HTR-8/SVneo (cell line): ENCODE measurements at places on chromosomes 1 and 21.
A peak's percentile ranks its signal among the peaks of the same experiment; 100 is the strongest.

- DNase-seq: no peak
These were observed 45.7 kb upstream of the ANGPTL1 start for GRCh38 chr1:178916448-178917174.

- DNase-seq: no peak
These were observed 70.2 kb downstream of the NFIA start for GRCh38 chr1:61152469-61153105.

- DNase-seq: no peak
These were observed 674 bp upstream of the HES5 start for GRCh38 chr1:2530513-2531361.

- no peak for DNase-seq
These were observed 14.2 kb upstream of the HEATR1 start for GRCh38 chr1:236618507-236618906.

GRCh38 chr21:43467785-43468184 is 40.9 kb upstream of the SIK1 start:
- no peak for DNase-seq

GRCh38 chr1:245172829-245173228 is 18.0 kb downstream of the KIF26B start:
- no peak for DNase-seq

- no peak for DNase-seq
These were observed 8.9 kb upstream of the ZNF326 start for GRCh38 chr1:89986020-89986419.

- no peak for DNase-seq
These were observed 99.3 kb downstream of the NCAM2 start for GRCh38 chr21:21097466-21097865.

DNA sequence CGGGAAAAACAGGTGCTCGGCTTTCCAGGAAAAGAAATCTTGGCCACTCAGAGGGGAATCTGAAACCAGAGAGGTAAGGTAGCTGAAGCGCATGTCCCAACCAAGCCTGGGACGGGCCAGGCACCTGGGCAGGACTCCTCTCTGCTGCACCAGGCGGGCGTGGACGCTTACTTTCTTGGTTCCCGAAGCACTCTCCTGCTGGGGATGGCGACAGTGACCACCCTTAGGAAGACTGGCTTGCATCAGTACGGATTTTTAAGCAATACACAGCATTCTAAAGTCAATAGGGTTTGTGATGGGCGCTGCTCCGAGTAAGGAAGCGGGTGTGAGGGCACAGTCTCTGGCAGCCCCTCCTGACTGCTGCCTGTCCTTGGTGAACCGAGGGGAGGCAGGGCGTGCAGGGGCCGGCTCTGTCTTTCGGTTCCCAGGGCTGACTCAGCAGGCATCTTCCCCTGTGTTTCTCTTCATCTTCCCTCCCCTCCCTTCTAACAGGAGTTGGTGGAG is 74.9 kb upstream of the ANGPTL1 start:
- DNase-seq: no peak

DNA sequence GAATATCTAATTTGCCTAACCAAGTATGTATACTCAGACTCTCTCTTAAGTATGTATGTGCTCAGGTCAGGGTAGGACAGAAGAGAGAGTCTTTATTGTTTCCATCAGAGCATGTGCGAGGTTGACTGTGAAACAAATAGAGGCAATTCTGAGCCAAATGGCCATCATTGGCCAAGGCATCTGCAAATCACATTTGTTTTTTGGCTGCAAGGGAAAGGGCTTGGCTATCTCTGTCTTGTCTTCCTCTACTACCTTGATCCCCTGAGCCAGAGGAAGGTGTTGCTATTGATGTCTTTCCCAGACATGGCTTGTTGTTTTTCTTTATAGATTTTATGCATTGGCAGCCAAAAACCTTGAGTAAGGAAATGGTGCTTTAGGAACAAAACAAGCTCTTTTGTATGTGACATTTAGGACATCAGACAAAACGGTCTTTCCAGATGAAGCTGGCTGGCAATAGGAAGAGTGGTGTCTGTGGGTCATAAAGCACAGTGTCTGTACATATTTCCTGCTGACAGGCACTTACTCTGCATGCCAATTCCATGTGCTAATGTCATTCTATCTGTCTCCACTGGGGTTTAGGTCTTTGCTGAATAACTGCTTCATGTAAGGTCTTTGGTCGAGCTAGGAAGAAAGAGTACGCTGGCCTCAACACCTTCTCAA is 163.3 kb downstream of the BRINP2 start:
- DNase-seq: no peak

DNA sequence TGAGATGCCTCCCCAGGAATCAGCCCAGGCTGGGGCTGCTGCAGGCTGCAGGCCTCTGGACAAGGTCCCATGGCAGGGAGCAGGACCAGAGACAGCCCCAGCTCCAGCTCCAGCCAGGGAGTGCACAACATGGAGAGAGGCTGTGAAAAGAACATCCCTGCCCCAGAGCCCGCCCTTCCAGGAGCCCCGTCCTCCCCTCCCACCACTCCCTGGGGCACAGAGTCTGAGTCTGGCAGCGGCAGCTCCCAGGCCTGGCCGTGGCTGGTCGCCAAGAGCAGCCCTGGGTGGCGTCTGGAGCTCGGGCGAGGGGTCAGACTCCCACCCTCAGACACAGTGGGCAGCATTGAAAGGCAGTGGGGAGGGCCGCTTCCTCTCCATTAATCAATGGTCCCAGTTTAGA is 37.8 kb downstream of the MEGF6 start:
- DNase-seq: no peak

DNA sequence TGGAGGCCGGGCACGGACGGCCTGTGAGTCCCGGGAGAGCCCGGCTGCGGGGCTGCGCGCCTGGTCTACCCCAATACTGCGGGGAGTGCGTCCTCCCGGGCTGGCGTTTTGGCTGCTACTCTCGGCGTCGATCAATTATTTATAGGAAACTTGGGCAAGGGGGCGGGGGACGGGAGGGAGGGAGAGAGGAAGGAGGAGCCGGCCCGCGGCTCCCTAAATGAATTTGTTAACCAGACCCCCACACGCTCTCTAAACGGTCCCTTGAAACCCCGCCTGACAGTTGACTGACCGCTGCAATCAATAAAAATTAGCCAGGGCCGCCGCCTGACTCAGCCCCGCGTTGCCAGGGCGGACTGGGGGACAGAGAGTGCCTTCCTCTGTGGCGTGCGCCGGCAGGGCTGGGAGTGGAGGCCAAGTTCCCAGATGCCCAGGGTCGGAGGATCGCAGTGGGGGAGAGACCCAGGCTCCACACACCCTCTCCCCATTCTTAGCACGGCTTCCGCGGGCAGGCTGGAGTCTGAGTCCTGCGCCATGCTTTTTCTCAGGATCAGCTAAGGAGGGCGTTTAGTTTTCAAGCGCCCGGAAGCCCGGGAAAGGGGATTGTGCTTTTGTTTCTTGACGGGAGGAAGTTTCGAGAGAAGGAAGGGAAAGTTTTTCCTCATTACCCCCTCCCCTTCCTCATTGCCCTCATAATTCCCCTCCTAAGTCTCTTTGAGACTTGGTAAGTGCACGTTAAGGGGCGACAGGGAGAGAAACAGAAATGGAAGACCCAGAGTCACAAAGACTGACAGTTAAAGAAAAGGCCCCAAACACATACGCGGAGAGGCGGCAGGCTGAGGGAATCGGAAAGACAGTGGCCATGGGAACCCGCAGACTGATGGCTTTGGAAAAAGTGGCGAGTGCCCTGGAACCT is 6.2 kb downstream of the PAX7 start:
- no peak for DNase-seq

- DNase-seq: peak; percentile 15
These were observed 1.1 kb downstream of the ERO1B start for GRCh38 chr1:236280438-236281197.

GRCh38 chr1:225999912-226000337 is 782 bp upstream of the SDE2 start:
- DNase-seq: no peak

DNA sequence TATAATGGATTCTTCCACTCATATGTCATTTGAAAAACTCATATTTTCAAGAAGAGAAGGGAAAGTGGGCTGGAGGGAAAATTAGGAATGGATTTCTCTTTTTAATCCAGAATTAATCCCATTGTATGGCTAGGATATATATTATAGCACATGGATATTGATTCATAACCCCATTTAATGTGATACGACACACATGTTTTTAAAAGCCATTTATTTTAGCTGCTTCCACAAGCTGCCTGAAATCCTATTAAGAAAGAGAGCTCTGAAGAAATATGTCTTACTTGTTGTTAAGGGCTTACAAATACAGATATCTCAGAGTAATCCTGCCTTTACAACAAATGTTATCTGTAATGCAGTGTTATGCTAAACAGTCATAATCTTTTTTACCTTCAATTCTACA is 598.6 kb downstream of the AMY1C start:
- DNase-seq: no peak

DNA sequence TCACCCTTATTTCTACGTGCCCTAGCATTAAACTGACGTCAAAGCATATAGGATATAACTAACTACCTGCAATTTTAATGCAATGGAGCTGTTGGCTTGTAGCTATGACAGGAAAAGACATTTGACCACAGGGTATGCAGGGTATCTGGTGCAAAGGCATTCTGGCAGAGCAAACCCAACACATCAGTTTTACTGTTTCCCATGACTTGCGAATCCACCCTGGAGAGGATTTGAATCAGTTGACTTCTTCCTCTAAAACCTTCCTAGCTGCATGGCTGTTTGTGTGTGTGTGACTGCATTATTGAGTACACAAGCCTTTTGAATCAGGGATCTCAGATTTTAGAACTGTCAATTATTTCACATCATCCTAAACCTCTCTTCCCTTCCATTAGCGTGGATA is 41.7 kb upstream of the SYT14 start:
- no peak for DNase-seq

GRCh38 chr1:171742577-171742922 is 685 bp upstream of the VAMP4 start:
- peak; percentile 22 for DNase-seq

DNA sequence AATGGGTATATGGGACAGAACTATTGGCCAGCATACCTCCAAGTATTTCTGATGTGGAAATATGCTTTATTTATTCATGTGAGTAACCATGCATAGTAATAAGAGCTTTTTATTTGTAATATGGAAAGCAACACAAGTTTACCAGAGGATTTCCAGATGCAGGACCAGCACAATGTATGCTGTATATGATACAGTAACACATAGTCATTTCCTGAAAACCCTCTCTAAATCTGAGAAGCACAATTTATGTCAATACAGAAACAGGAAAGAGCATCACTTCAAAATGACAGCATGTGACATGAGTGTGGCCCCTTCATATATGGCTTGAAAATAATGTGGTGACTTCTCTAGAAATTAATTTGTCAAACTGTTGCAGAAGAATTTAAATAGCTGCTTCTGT is 1134.7 kb upstream of the ADGRL2 start:
- no peak for DNase-seq

- no peak for DNase-seq
These were observed 12.8 kb downstream of the ABCG1 start for GRCh38 chr21:42231756-42232155.

GRCh38 chr1:64139877-64140276 is 63.5 kb upstream of the UBE2U start:
- no peak for DNase-seq

GRCh38 chr1:157370698-157371097 is 181.6 kb downstream of the FCRL5 start:
- no peak for DNase-seq

GRCh38 chr1:110084227-110085078 is 14.0 kb upstream of the ALX3 start:
- no peak for DNase-seq

- no peak for DNase-seq
These were observed 3.0 kb downstream of the NTRK1 start for GRCh38 chr1:156863631-156864030.

DNA sequence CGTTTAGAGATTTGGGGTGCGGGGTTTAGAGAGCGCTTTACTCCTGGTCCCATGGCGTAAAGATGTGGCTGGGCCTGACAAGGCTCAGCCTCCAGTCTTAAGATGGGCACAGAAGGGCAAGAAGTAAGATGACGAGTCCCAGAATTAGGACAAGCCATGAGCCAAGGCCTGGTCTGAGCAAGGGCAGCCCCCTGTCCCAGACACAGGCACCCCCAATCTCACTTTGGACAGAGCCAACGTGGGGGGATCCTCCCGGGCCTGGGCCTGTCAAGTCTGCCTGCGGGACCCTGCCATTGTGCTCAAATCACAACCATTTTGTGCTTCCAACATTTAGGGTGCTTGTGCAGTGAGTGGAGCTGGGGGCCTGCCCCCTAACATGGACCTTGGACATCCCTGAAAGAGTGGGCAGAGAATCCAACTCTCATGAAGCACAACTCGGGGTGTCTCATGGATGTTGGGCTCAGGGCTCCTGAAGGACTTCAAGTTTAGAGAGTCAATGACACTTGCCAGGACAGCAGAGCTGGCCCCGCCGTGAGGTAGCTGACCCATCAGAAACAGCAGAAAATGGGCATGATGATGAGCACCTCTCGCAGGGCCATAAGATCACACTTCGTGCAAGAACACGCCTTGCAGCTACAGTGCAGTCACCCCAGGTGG is 52.6 kb downstream of the KIF21B start:
- DNase-seq: no peak

- DNase-seq: no peak
These were observed 390.1 kb downstream of the LTN1 start for GRCh38 chr21:28602546-28602945.

GRCh38 chr1:63005812-63006211 is 221.9 kb downstream of the ATG4C start:
- DNase-seq: no peak

- peak; percentile 74 for DNase-seq
These were observed 812 bp downstream of the NBPF1 start for GRCh38 chr1:16612332-16613172.

- no peak for DNase-seq
These were observed 11.3 kb downstream of the DCAF8 start for GRCh38 chr1:160251011-160251410.

DNA sequence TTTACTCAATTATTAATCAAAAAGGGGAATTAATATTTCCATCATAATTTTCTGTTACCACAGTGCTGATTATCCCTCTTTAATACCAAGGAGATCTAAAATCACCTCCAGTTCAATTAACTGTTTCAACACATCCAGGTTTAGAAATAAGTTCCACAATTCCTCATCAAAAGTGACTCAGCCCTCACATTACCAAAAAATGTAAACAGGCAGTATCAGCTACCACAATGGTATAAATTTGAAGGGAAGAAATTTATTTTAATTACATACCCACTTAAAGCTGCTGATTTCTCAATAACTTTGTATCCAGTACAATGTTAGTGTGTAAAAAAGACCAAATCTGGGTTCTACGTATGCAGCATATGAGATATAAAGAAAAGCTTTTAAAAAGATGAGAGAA is 51.9 kb downstream of the EIF4G3 start:
- DNase-seq: no peak

GRCh38 chr1:2396059-2396458 is 4.4 kb downstream of the RER1 start:
- no peak for DNase-seq
